ENCODE measurements at places on chromosomes 7 and 10.

- DNase-seq: no peak
Observed at GRCh38 chr7:127782075-127782474, 130.1 kb downstream of the SND1 start.

DNA sequence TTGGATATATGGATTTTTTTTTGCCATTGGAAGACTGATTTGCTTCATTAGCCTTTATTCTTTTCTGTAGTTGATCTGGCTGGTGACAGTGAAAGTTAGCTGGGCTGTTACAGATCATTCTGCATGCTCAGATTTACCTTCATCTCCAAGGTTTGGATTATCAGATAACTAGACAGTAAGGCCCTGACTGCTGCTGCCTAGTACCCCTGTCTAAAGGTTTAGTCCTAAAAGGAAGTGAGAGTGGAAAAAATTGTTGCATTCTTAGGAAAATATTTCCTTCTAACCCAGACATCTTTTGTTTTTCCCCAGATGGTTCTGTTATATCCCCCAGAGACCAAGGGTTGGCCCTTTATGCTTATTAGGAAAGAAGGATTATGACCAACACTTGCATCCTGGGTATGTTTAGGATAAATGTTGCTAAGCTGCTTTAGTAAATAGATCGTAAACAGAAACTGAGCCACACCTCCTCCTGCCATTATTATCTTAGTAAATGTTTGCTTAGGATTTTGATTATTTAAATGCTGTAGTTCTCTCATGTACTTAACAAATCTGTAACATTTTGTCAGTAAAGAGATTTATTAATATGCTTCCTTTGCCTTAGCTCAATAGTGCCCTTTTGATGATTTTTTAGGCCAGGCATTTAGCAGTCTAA, 44.4 kb downstream of the MCU start:
- no peak for DNase-seq

- no peak for DNase-seq
Observed at GRCh38 chr7:105756367-105756766, 120.0 kb downstream of the ATXN7L1 start.

DNA sequence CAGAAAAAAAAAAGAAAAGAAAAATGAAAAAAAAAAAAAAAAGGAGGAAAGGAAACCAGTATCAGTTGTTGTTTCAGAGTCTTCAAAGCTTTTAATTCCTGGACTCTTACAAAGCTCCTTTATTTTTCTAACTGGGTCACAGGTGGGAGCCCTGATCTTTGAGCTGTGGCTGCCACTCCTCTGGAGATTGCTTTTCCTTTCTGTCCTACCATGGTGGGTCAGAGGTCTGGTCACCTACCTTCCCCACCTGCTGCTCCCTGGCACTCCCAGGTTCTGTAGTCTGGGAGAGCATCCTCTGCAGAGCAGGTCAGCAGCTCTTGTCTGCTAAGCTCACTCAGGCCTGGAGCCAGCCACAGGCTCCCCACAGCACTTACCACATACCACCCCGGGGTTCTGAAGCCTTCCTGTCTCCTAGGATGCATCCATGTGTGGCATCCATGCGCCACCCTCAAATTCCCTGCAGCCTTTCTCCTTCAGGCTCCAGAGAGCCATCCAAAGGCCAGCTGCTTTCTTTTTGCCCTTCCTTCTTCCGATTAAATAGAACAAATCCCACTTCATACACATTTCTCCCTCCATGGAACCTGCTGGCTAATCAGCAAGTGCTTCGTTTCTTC, 73.2 kb upstream of the TPK1 start:
- no peak for DNase-seq

- no peak for DNase-seq
Observed at GRCh38 chr10:124566981-124567835, 105.6 kb downstream of the LHPP start.
